ENCODE measurements at places on chromosomes 7 and 10.

- DNase-seq: no peak
These were observed 250.3 kb downstream of the GPR37 start for GRCh38 chr7:124515106-124515830.

GRCh38 chr10:113626809-113627355 is 37.0 kb downstream of the NRAP start:
- DNase-seq: no peak

DNA sequence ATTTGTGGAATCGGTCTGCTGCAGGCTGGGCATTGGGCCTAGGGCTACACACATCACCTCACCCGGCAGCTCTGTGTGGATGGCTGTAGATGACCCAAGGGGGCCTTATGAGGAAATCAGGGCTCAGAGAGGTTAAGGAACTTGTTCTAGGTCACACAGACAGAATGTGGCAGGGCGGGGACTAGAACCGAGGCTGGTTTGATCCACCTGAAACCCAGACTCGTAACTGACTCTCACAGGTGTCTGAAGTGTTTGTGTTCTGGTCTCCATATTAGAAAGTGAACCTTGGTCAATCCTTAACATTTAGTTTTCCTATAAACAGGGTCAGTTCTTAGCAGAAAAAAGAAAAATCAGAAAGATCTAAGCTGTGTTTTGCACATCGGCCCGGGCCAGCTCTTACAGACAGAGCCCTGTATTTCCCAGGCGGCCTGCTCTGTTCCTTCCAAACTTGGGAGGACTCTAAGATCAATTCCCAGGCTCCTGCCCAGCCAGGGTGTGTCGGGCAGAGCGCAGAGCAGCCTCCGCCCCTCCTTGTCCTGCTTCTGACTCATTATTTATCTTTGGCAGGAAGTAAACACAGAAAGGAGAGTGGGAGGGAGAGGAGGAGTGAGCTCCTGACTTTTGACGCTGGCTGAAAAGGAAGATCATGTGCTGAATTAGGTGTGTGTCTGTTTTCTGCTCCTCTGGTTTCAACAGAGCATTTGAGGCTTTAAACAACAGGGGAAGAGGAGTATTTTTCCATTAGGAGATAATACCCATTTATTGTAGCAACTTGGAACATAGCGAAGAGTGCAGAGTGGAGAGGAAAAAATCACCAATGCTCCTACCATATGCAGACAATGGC is 74.1 kb downstream of the TACC2 start:
- no peak for DNase-seq

- DNase-seq: no peak
These were observed 148.7 kb downstream of the ZMYND11 start for GRCh38 chr10:283916-284356.

DNA sequence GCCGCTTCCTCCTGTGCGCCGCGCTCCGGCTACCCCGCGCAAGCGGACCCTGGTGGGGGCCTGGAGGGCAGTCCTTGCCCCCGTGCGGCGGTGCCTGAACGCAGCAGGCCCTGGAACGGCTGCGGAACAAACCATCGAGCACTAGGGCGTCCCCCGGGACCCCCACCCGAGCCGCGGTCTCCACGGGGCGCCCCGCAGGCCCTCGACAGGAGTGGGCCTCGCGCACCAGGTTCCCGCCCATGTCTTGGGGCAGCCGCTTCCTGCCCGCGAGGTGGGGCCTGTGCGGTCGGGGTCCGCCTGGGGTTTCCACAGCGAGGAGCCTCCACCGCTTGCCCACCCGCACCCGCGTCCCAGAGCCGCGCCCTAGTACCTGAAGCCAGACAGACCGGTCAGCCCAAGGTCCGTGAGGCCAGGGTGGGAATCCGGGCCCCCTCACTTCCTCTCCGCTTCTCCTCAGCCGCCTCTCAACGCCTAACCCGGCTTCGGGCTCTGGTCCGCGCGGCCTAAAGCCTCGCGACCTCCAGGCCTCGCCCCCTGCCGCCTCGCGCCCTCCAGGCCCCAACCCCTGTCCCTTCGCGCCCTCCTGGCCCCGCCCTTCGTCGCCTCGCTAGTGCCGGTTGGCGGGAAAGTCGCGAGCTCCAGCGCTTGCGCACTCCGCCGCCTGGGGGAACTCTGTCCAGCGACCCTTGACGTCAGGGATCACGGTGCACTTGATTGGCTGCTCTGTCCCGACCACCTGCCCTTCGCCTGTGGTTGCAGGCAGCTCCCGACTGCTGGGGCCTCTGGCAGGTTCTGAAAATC is 7.0 kb upstream of the GBX1 start:
- DNase-seq: no peak

- DNase-seq: no peak
These were observed 185.8 kb downstream of the SDK1 start for GRCh38 chr7:3486841-3487240.

GRCh38 chr10:69684020-69684980 is 54.3 kb downstream of the FAM241B start:
- DNase-seq: no peak

- no peak for DNase-seq
These were observed 578.7 kb downstream of the GRID1 start for GRCh38 chr10:85787881-85788280.

DNA sequence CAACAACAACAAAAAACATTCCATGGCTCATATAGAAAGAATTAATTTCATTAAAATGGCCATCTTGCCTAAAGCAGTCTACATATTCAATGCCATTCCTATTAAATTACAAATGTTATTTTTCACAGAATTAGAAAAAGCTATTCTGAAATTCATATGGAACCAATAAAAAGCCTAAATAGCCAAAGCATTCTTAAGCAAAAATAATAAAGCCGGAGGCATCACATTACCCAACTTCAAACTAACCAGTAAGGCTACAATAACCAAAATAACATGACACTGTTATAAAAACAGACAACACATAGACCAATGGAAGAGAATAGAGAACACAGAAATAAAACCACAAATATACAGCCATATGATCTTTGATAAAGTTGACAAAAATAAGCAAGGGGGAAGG is 330.4 kb downstream of the KIF20B start:
- no peak for DNase-seq

- no peak for DNase-seq
These were observed 112.5 kb downstream of the EPC1 start for GRCh38 chr10:32234471-32234870.

- DNase-seq: no peak
These were observed 86.8 kb upstream of the STEAP1B start for GRCh38 chr7:22586786-22587140.

- no peak for DNase-seq
These were observed 568.2 kb downstream of the DNAJB6 start for GRCh38 chr7:157904866-157905570.

- DNase-seq: no peak
These were observed 38.8 kb upstream of the ASL start for GRCh38 chr7:66036788-66037187.

- no peak for DNase-seq
These were observed 32.0 kb downstream of the TMEM248 start for GRCh38 chr7:66953044-66953427.

GRCh38 chr10:31484431-31485135 is 165.6 kb downstream of the ZEB1 start:
- no peak for DNase-seq

- no peak for DNase-seq
These were observed 7.3 kb downstream of the ICA1 start for GRCh38 chr7:8254667-8255066.

DNA sequence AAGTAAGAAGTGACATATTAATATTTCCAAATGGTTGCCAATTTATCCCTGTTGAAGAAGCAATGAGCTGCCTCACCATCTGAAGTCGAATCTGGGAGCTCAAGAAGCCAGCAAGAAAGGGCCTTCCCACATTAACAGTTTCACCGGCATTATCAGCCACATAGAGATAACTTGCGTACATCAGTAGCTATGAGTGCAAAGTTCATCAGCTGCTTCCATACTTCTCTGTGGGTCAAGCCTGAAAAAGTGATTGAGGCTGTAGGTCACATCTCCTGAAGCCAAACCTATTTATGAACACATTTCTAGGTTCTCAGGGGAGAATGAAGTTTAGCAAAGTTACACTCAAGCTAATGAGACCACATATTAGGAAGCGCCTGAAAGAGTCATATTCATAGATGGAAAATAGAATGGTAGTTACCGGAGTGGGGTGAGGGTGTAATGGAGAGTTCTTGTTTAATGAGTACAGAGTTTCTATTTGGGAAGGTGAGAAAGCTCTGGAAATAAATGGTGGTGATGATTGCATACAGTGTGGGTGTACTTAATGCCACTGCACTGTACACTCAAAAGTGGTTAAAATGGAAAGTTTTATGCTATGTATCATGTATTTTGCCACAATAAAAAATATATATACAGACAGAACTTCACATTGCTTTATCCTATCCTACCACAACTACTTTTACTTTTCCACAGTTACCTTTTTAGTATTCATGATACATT is 189.3 kb upstream of the SP4 start:
- no peak for DNase-seq
